MM.1S (cell line): ENCODE measurements at places on chromosomes 16 and 17.
A peak's percentile ranks its signal among the peaks of the same experiment; 100 is the strongest.

DNA sequence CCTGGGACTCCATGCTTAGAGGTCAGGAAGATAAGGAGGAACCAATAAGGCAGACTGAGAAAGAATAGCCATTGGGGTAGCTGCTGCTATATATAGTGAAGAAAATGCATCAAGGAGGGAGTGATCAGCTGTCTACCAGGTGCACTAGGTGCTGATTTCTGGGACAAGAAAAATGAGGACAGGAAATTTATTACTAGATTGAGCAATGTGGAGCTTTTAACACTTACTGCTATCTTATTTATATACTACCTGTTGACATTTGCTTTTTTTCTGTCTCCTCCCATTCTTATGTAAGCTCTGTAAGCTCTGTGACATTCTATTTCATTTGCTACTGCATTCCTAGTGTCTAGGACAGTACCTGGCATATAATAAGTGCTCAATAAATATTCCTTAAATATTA lies 53.7 kb upstream of the DHX40 start:
- no peak for DNase-seq

DNA sequence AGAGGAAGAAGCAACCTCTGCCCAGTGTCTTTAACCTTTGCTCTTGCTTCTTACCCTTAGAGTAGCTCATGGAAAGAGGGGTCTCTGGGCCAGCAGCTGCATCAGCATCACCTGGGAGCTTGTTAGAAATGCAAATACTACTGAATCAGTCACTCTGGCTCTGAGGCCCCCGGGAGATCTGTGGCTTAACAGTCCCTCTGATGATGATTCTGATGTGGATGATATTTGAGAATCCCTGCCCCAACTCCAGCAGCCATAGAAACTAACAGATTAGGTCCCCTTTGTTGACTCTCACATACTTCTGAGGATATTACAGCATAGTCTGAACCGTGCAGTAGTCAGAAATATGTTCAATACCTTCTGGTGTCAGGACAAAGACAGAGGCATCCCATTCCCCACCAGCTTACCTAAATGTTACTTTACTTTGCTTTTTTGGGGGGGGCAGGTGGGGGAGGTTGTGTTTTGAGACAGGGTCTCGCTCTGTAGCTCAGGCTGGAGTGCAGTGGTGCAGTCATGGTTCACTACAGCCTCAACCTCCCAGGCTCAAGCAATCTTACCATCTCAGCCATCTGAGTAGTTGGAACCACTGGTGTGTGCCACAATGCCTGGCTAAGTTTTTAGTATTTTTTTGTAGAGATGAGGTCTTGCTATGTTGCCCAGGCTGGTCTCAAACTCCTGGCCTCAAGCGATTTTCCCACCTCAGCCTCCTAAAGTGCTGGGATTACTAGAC lies 220.1 kb downstream of the CCDC182 start:
- DNase-seq = no peak

GRCh38 chr16:88772871-88773811 lies 11.9 kb downstream of the PIEZO1 start:
- DNase-seq = no peak

- peak; percentile 81 for DNase-seq
Observed at GRCh38 chr17:32127158-32127897, 15.0 kb upstream of the RHOT1 start.

GRCh38 chr16:69566981-69567680 lies 1.4 kb downstream of the NFAT5 start:
- peak; percentile 9 for DNase-seq

DNA sequence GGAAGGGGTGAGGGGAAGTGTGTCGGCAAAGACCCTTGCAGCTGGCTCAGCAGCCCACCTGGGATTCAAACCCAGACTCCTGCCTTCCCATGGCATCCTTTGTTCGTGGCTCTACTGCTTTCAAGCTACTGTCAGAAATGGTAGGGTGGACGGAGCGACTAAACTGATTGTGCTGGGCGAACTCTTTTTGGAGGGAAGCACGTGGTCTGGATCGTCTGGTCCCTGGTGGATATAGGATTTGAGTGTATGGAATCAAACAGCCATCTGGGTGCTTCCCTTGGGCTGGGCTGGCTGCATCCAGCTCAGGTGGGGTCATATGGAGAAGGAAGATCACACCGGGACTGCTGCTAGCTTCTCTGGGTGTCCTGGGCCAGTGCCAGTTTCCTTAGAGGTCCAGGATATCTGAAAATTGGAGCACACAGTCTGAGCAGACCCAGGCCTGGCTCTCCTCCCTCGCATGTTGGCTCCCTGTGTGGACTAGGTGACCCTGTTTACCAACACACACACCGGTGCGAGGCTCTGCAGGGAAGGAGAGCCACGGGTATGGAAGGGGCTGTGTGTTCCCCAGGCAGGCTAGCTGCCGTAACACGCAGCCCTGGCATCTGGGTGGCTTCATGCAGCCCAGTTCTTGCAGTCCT lies 8.6 kb downstream of the CMIP start:
- DNase-seq = no peak

DNA sequence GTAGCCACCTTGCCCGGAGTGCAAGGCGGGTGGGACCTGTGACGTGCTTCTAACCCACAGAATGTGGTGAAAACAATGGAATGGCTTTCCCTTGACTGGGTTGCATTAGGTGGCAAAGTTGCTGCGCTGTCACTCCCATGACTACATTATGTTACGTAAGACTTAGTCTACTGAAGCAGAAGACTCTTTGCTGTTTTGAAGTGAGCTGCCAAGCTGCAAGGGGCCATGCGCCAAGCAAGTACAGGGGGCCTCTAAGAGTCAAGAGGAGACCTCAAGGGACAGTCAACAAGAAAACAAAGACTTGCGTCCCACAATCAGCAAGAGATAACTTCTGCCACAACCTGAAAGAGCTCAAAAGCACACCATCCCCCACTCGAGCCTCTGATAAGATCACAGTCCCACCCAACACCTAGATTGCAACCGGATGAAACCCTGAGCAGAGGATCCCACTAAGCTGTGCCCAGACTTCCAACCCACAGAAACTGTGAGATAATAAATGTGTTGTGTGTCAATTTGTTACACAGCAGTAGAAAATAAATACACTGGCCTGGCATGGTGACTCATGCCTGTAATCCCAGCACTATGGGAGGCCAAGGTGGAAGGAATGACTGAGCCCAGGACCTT lies 16.5 kb downstream of the ANKRD11 start:
- DNase-seq = no peak

GRCh38 chr16:88681709-88682451 lies 4.4 kb downstream of the SNAI3 start:
- DNase-seq = peak; percentile 76

DNA sequence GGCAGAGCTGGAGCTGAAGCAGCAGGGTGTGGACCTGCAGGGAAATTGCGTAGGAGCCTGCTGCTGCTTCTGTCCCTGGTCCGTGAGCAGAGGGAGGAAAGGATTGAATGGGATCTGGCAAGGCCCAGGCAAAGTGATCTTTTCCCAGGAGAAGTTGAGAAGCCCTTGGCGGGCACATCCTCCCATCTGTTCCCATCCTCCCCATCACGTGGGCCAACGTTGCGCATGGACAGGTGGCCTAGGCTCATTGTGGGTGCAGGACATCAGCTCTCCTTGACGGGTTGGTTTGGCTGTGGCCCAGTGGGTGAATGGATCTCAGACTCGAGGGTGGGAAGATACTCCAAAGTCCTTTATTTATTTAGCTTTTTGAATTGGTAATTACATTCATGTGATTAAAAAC lies 29.4 kb upstream of the POLR3E start:
- no peak for DNase-seq

DNA sequence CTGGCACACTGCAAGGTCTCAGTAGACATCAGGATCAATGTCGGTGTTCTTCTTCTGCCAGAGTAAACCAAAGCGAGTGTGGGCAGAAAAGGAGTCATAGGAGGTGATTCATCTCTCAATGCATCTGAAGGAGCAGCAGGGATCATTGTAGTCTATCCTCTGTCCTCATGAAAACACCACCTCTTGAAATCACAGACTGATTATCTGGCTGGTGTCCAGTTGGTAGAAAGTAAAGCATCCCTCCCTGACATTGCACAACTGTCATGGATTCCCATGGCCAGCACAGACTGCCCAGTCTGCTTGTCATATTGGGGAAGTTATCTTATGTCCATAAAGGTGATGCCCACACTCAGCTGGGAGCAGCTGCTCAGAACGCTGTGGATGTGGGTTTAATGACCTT lies 74.1 kb downstream of the ABCC12 start:
- no peak for DNase-seq

DNA sequence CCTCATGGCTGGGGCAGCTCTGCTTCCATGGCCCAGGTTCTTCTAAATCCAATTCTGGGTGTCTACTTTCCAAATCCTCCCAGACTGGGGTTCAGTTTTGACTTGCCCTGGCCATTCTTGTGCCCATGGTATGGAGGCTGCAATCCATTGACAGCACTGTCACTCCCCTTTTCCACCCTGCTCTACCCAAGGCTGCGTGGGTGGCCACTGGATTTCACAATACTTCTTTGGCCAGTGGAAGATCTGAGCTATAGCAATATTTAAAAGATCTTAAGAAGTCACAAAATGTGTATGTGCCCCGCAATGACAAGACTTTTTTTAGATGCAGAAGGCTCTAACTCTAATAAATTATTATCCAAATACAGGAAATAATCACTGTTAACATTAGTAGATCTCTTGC lies 329.4 kb upstream of the CCL2 start:
- no peak for DNase-seq

GRCh38 chr17:74108126-74108705 lies 95.3 kb upstream of the RPL38 start:
- no peak for DNase-seq

DNA sequence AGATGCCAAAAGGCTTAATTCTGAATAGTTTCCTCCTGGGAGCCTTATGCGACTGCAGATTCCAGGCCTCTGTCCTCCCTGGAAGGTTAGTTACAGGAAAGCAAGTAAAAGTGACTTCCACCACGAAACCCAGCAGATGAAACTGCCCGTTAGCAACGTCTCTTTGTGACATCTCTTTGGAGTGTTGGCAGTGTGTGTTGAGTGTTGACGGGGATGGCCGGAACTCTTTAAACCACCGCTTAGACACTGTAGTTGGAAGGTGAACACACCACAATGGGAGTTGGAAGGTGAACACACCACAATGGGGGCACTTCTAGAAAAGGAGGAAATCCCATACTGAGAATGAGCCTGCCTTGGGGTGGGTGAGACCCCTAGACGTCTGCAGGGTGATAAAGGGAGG lies 858 bp downstream of the SKAP1 start:
- DNase-seq = no peak

- DNase-seq = no peak
Observed at GRCh38 chr17:32117399-32117798, 24.9 kb upstream of the RHOT1 start.

- no peak for DNase-seq
Observed at GRCh38 chr17:28545787-28546415, 6.5 kb downstream of the UNC119 start.

GRCh38 chr17:2716649-2717048 lies 5.1 kb upstream of the CLUH start:
- DNase-seq = no peak

DNA sequence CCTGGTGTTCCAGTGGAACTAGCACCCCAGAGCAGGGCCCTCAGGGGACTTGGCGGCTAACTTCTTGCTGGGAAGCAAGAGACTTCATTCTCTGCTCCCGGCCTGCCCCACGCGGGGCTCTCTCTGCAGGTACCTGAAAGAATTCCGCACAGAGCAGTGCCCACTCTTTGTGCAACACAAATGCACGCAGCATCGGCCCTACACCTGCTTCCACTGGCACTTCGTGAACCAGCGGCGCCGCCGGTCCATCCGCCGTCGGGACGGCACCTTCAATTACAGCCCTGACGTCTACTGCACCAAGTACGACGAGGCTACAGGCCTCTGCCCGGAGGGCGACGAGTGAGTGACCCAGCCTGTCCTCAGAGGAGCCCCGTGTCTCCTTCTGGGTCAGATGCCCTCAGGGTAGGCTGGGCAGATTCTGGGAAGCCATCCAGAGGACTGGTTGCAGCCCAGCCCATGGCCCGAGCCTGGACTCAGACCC lies 25.1 kb downstream of the UNK start:
- no peak for DNase-seq

DNA sequence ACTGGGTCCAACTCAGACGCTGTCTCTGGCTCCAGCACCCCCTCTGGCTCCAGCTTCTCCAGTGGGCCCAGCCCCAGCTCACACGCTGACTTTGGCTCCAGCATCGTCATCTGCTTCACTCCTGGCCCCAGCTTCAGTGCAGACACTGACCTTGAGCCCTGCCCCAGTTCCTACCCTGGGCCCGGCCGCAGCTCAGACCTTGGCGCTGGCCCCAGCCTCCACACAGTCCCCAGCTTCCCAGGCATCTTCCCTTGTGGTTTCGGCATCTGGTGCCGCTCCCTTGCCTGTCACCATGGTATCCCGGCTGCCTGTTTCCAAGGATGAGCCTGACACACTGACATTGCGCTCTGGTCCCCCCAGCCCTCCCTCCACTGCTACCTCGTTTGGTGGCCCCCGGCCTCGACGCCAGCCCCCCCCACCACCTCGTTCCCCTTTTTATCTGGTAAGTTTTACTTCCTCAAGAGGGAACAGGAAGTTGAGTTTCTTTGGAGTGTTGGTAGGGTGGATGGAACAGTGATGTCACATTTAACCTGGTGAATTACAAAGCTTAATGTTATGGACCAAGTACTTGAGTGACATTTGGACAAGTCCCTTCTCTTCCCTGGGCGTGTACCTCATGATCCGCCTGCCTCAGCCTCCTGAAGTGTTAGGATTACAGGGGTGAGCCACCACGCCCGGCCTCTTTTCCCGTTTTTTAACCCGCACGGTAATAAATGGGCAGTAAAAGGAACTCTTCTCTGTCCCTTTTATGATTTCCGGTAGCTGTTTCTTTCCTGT lies 23.4 kb upstream of the PHKG2 start:
- no peak for DNase-seq

DNA sequence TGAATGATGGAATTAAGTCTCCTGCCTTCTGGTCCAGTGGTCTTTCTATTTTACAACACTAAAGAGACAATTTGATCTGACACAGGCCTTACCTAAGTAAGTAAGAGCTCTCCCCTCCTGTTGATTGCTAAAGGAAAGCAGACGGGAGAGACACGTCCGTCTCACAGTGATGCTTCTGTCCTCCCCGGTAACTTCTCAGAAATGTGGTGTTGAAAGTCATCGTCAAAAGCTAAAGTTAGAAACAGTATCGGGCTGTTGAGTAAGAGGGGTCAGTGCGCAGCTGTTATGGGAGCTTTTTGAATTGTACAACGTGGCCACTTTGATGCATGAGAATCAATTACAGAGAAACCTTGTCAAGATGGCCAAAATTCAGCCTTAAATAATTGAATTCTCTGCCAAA lies 1.9 kb upstream of the RBFOX1 start:
- no peak for DNase-seq

- DNase-seq = no peak
Observed at GRCh38 chr17:70096861-70097260, 21.8 kb downstream of the KCNJ16 start.

DNA sequence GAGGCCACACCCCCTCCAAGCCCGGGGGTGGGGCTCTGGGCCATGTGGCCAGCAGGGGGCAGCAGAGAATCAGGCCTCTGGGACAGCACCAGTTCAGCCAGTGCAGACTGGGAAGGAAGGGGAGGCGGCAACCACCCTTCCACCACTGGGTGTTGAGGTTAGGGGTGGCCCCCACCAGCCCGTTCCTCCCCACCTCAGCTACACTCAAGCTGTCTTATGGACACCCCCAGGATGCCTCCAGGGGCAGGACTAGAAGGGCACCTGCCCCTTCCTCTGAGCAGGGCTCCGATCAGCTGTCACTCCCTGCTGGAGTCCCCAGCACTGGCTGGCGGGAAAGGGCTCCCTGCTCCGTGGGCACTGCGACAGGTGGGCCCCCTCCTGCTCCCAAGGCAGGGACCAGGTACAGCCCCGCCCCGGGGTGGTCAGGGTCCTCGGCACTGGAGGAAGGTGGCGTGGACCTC lies 21.8 kb downstream of the KATNB1 start:
- DNase-seq = peak; percentile 84

GRCh38 chr16:65453646-65454045 lies 331.8 kb upstream of the CDH11 start:
- DNase-seq = no peak

- no peak for DNase-seq
Observed at GRCh38 chr16:3909791-3910583, 29.5 kb upstream of the CREBBP start.
